NCI-H1436 treated with DMSO at 0.1 percent for 48 hours (cell line): ENCODE measurements at places on chromosomes 5 and 9.

DNA sequence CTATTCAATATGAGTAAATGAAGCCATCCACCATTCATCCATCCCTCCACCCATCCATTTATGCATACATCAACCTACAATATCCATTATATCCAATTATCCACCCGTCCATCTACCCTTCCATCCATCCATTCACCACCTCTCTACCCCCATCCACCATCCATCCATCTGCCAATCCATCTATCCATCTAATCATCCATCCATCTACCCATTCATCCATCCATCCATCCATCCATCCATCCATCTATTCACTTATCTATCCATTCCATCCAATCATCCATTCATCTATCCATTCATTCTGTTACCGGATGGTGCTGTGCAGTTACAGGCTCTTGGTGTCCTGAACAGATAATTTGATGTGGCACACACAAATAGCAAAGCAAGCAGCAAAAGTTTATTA is 10.7 kb downstream of the PAEP start:
- DNase-seq: no peak

DNA sequence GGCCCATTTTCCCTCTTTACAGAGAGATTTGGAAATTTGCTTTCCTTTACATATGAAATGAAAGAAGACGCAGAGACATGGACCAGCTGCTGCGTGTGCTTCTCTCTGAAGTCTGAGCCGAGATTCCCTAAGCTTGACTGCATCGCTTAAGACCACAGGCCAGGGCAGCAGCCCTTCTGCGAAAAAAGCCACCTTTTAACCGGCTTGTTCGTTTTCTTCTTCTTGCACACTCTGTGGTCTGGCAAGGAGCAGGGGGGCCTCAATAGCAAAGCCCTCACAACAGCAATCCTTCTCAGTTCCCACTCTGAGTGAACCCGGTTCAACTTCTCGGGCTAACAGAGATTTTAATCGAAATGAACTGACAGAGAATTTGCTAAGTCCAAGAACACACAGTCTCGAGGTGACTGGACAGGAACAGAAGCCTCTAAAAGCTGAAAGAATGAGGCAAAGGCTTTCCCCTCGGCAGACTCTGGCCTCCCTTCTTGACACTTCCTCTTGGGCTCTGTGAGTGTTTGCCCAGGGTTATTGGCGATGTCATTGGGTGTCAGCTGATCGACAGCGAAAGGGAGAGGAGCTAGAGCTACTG is 512.9 kb upstream of the KLF4 start:
- no peak for DNase-seq

DNA sequence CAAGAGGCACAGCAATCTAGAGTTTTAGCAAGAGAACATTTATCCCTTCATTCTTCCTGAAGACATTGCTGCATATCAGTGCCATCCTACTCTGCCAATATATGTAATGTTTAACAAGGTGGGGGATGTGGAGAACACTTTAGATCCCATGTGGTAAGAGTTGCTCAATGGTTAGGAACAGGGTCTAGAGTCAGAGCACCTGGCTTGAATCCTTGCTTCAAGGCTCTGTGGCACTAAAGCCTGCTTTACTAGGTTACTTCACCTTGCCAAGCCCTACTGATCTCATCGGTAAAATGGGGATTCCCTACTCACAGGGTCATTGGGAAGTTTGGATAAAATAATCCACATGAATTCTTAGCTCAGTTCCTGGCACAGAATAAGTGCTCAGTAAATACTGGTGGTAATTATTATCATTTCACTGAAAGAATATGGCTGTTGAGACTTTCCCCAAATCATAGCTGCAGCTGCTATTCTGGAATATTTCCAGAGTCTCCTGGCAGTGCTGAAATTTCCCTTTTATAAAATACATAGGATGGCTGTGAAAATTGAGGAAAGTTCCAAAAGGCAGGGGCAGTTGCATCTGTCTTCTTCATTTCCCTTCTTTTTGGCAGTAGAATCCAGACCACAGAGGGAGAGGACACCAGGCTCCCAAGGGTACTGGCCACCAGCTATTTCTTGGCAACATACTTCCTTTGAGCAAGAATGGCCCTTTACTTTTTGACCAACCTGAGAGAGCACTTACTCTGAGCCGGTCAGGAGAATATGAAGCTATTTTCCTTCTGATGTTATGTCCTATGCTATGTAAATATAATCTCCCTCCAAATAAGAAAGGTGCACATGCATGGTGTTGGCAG is 142.8 kb downstream of the PALM2AKAP2 start:
- DNase-seq: no peak

- no peak for DNase-seq
Observed at GRCh38 chr5:53403758-53404157, 76.7 kb upstream of the FST start.

GRCh38 chr9:83219154-83219923 is 156.4 kb upstream of the RASEF start:
- DNase-seq: peak; percentile 66

DNA sequence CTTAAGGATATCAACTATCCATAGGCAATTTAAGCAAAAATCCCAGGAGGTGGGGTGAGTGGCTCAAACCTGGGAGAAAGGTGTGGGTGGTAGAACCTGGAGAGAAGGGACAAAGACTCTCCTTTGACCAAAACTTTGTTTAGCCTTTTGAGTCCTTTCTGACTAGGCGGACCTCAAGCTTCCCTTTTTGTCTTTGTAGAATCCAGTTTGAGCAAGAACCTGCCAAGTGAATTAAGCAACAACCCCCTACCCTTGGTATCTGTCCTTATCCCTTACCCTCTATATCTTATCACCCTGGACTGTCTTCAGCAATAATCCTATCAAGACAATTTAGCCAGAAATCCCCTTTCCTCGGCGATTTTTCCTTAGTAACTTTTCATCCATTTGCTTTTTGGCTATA is 53.5 kb upstream of the SLC28A3 start:
- no peak for DNase-seq
